ENCODE measurements at places on chromosomes 3 and 15.

DNA sequence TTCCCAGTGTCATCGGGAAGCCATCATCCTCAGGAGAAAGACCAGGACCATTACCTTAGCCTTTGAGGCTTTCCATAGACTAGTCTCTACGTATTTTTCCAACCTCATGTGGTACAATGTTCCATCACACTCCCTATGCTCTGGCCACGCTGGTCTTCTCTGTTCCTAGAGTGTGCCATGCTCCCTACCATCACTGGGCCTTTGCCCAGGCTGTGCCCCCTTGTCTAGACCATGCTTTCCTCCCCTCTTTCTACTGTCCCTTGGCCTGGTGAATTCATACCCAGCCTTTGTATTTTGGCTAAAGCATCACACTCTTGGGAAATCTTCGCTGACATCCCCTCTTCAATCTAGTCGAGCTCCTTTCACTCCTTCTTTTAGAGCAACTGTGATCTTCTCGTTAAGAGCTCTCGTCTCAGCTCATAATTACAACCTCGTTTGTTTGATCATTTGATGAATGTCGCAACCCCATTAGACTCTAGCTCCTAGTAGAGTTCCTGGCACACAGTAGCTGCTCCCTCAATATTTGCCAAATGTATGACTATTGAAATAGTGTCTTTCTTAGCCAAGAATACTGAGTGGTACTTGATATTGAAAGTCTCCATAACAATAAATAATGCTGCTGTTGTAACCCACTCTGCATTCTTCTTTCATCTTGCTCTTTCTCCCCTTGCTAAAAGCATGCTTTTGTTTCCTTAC lies 100.2 kb upstream of the FAM3D start:
- DNase-seq, result no peak

GRCh38 chr3:140924097-140924873 lies 17.4 kb upstream of the SLC25A36 start:
- no peak for DNase-seq

- no peak for DNase-seq
Observed at GRCh38 chr3:73503781-73504180, 121.0 kb downstream of the PDZRN3 start.

DNA sequence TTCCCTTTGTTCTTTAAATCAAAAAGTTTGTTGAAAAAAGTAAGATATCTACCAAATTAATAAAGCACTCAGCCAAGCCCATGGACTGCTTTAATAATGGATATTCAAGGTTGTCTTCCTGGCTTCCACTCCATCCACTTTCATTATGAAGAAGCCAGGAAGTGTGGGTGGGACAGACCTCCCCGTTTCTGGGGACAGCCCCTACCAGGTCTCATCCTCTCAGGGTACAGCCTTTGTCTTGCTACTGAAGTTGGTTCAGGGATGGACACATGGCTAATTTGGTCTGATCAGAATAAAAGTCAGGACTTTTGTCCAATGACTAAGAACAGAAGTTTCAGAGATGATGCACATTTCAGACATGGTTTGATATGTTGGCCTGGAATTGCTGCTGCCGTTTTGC lies 32.6 kb downstream of the CCNB2 start:
- no peak for DNase-seq

DNA sequence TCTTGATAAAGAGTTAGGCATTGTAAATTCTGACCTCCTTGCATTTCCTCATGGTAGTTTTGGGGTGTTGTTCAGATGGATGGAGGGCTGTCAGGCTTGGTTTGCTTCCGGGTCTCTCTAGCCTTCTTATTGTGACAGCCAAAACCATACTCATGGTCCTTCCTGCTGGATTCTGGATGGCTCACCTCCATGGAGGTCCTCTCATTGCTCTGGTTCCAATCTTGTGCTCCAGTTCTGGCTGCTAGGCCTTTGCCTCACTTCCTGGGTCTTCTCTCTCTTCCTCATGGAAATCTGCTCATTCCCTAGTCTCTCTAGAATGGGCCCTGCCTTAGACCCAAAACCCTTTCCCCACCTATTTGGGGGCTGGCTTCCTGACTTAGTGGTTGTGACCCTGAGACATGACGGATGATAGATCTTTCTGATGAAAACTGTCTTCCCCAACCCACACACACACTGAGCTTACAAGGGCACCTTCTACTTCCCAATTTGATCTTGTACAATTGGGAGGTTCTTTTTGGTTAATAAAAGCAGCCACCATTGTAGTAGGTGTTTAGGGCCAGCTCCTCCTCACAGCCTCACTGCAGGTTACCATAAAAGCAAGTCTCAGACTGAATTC lies 66.2 kb upstream of the XCR1 start:
- DNase-seq, result no peak

GRCh38 chr15:69869881-69870505 lies 227.7 kb downstream of the TLE3 start:
- DNase-seq, result no peak

DNA sequence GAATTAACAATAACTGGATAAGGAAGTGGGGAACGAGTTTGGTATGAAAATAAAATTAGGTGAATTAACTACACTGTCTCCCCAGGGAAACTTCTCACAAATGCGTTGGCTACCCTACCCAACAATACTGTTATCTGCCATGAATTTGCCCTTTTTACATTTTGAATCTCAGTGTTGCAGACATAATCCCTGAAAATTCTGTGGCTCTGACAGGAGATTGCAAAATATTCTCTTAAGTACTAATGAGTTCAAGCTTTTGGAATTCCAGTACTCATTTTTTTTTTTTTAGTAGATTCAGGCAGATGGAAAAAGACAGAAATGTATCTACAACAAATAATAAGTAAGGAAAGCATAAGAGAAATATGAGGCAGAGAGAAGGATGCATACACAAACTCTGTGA lies 332.6 kb downstream of the LSAMP start:
- no peak for DNase-seq

DNA sequence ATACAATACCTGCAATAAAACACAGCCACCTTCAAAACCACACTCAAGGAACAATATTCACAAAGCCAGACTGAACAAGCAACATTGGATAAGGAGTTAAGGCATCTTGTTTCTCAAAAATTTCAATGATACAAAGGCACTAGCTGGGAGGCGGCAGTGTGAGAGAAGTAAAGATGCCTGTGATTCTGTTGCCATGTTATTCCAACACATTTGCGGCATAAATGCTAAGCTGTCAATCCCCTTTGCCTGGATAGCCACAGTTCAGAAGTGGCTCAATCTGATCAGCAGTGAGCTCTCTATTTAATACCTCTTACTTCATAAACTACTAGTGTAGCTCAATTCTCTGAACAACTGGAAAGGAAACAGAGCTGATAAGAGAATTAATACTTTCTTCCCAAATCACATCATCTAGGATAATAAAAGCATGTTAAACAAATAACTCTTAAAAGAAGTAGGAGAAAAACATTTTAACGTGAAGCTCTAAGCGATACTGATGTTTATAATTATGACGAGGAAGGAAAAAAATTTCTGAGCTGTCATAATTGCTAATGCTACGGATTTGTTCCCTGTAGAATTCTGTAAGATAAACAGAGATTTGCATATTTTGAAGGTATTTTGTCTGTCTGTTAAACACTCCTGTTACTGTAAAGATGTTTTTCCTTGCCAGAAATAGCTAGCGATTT lies 358.4 kb downstream of the FOXP1 start:
- DNase-seq, result no peak

- DNase-seq, result no peak
Observed at GRCh38 chr15:74963213-74963612, 6.6 kb upstream of the RPP25 start.

DNA sequence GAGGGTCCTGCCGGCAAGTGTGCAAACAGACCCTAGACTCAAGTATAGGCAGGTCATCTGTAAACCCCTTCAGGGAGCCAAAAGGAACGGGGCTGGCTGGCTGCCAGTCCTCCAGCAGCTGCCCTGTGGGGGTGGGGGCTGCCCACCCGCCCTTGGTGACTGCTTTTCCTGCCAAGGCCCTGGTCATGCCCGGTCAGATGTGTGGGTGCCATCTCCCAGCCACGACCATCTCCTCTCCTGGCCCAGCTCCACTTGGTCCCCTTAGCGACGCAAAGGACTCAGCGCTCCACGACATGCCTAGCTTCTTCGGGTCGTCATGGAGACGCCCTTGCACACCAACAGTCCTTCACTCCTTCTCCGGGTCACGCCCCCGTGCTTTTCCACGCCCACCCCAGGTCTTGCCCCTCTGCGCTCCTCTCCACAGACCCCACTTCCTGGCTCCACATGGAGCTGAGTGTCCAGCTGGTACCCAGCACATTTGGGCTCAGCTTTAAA lies 2.4 kb downstream of the MUC4 start:
- DNase-seq, result no peak

DNA sequence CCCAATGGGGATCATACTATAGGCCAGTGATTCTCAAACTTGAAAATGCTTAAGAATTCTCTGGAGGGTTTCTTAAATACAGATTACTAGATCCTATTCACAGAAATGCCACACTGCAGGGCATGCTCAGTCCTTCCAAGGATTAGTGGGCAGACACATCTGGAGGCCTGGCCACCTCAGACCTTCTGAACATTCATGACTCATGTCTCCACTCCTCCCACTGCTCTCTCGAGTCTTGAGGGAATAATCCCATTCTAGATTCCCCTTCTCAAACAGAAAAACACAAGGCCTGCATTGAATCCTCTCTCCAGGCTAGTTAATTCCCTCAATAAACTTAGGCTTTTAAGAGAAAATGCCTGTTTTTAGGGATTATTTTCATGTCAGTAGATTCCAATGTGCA lies 22.1 kb downstream of the ZNF621 start:
- peak; percentile 30 for DNase-seq

- no peak for DNase-seq
Observed at GRCh38 chr3:149207475-149207874, 14.2 kb downstream of the CP start.

DNA sequence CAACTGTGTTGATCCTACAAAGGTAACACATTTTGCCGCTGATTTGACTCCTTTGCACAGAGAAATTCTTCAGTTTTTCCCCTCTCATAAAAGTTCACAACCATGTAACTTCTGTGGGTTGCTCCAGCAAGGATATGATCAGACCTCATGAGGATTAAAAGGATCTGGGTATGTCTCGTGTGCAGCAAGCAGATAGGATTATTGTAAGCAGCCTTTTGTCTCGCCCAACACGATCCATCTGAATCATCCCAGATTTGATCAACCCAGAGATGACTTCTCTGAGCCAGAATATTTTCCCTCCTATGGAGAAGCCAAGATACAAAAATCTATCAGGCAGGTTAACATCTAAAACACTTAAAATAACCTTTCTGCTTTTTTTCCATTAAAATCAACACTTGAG lies 12.8 kb upstream of the BNIP2 start:
- DNase-seq, result no peak

- no peak for DNase-seq
Observed at GRCh38 chr3:47108546-47108945, 55.4 kb downstream of the SETD2 start.

DNA sequence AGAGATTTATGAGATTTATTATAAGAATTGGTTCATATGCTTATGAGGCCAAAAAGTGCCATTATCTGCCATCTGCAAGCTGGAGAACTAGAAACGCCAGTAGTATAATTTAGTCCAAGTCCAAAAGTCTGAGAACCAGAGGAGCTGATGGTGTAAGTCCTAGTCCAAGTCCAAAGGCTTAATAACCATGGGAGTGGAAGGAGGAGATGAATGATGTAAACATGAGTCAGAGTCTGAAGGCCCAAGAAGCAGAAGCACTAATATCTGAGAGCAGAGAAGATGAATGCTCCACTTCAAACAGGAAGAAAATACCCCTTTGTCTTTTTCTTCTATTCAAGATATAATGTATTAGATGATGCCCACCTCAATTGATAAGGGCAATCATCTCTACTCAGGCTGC lies 185.7 kb downstream of the CGGBP1 start:
- no peak for DNase-seq

DNA sequence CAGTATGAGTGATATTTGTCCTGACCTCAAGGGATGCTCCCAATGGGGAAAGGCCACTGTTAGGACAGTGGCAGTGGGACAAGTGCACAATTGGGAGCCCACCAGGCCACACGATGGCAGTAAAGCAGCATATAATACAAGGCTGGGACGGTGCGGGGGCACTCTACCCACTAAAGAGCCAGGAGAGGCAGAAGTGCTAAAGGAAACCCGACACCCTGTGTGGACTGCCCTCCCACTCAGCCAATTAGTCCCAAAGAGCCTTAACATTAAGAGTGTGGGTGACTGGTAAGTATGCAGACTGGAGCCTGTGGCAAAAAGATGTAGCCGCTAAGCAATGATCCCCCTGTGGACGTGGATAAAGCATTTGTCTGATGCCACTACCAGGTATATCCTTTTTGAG lies 8.2 kb upstream of the ZNF589 start:
- DNase-seq, result peak; percentile 61

DNA sequence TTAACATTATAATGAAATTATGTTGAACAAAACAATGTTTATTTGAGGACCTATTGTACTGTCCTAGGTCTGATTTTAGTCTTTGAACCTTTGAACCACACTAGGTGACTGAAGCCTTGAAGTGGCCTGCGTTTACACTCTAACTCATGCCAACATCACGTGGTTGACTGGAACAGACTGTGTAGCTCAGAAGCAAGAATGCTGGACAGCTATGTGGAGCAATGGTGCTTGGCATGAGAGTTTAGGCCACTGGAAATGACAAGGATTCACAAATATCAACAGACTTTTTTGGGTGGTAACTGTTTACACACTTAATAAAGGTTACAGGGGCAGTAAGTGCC lies 391.5 kb downstream of the RAP2B start:
- DNase-seq, result no peak

- DNase-seq, result no peak
Observed at GRCh38 chr15:50057196-50057595, 61.8 kb downstream of the ATP8B4 start.

DNA sequence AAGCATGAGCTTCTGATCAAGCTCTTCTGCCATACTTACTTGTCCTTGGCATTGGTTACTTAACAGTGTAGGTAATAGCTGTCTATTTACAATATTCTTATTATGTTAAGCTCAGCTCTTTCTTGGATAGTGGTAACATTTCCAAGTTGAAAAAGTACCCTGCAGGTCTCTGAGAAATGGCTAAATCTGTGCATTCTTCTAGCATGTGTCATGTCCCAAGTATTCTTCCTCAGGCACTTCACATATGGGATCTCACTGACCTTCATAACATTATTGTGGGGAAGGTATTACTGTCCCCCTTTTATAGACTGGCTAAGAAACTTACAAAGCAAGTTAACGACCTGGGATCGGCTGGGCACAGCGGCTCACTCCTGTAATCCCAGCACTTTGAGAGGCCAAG lies 236.1 kb downstream of the RORA start:
- DNase-seq, result no peak

GRCh38 chr15:98888820-98889479 lies 118.6 kb downstream of the PGPEP1L start:
- peak; percentile 87 for DNase-seq

DNA sequence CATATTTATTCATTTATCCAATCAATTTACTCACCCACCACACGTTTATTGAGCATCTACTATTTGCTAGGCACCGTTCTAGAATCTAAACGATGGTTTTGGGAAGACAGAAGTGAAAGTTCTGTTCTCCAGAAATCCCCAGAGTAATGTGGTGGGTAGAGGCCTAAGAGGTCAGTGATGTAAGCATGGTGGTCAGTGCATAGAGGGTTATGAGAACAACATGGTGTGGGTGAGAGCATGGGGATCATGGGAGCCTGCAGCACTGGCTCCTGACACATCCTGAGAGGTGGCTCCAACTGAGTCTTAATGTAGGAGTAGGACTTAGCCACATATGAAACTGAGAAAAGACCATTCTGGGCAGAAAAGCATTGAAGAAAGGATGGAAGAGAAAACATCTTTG lies 85.3 kb upstream of the TNFAIP8L3 start:
- no peak for DNase-seq

- DNase-seq, result no peak
Observed at GRCh38 chr3:141651409-141651808, 86.7 kb upstream of the RNF7 start.
